Tongue (tissue), 3 donors: ENCODE measurements at places on chromosomes 3 and 15. TPM values are rescaled to one million over a fixed set of nuclear protein-coding genes. Genes with fewer than 3 reads are reported as not detected.

The CADPS gene
- 13.3 TPM for total RNA-seq

The KBTBD12 gene
- total RNA-seq = 38.2 TPM

The RCCD1 gene
- total RNA-seq = 21.3 TPM

The EIF4A2 gene
- 863 TPM for total RNA-seq

The ACAN gene
- total RNA-seq = 12.6 TPM

The UBXN7 gene
- total RNA-seq = 26.1 TPM

The BMF gene
- 20.1 TPM for total RNA-seq

The PCOLCE2 gene
- total RNA-seq = 0.62 TPM

The RIOX2 gene
- 45.7 TPM for total RNA-seq

The IQCH gene
- total RNA-seq = 4.3 TPM

The RHOV gene
- total RNA-seq = 11.8 TPM

The TMC3 gene
- total RNA-seq = not detected

The TNIK gene
- total RNA-seq = 56.6 TPM

The INAFM2 gene
- total RNA-seq = 19.4 TPM

The REC114 gene
- total RNA-seq = not detected

The GNB4 gene
- 49.1 TPM for total RNA-seq

The SLC9C1 gene
- 3.2 TPM for total RNA-seq

The RGMA gene
- 36.2 TPM for total RNA-seq

The SHF gene
- total RNA-seq = 7.3 TPM

The CPNE4 gene
- total RNA-seq = 1.5 TPM

The FAM81A gene
- total RNA-seq = 3.0 TPM

The NECTIN3 gene
- total RNA-seq = 55.4 TPM

The MESP2 gene
- not detected for total RNA-seq

The TM4SF1 gene
- 90.2 TPM for total RNA-seq

The CCR8 gene
- 1.1 TPM for total RNA-seq

The ADAMTS9 gene
- total RNA-seq = 165 TPM

The CYP11A1 gene
- total RNA-seq = 0.21 TPM

The CRTC3 gene
- 31.5 TPM for total RNA-seq

The MBD4 gene
- total RNA-seq = 24.6 TPM

The FRMD5 gene
- 1.1 TPM for total RNA-seq

The ATP8B4 gene
- 10.5 TPM for total RNA-seq

The ESYT3 gene
- 5.8 TPM for total RNA-seq

The PDE8A gene
- total RNA-seq = 54.1 TPM

The PLCB2 gene
- 8.7 TPM for total RNA-seq

The MYLK gene
- total RNA-seq = 52.5 TPM

The TRH gene
- total RNA-seq = 0.62 TPM

The ARHGAP31 gene
- total RNA-seq = 16.4 TPM
